ENCODE measurements at places on chromosomes 3 and 15. TPM values are rescaled to one million over a fixed set of nuclear protein-coding genes. Genes with fewer than 3 reads are reported as not detected.

DNA sequence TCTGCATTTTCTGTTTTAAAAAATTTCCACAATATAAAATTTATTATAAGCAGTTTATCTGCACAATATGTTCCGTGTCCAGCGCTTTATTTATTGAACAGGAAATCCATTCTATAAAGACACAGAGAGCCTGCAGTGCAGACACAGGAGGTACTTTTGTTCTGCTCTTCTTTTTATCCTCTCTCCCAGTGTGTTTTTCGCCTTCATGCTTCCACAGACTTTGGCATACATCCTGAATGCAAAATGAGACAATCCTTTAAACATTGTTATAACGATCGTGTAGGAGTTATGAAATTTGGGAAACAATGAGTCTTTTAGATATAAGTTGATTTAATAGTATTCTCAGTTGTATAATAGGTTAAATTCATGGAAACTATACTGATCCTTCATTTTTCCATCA is 749.2 kb downstream of the NAALADL2 start:
- ATAC-seq, result no peak

DNA sequence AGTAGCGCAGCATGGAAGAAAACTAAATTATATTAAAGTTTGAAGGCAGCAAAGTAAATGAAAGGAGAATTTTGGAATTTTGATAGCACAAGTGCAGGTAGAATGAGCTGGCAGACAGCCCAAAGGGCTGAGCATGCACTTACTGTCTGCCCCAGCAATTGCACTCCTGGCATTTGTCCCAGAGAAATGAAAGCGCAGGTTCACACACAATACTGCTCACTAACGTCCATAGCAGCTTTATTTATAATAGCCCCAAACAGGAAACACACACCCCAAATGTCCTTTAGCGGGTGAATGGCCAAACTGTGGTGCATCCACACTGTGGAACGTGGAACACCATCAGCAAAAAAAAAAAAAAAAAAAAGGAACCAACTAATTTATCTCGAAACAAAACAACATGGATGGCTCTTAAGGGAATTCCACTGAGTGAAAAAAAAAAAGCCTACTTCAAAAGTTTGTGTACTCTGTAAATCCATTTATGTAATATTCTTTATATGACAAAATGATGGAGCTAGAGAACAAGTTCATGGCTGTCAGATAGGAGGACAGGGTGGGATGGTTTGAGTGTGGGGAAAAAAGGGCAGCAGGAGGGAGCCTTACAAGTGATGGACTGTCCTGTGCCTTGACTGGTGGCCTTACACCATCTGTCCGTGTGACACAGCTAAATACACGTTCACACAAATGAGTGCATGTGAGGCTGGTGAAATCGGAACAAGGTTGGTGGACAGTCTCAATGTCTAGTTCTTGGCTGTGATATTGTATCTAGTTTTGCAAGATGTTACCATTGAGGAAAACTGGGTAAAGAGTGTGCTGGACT is 6.0 kb upstream of the TM2D3 start:
- ATAC-seq, result no peak

DNA sequence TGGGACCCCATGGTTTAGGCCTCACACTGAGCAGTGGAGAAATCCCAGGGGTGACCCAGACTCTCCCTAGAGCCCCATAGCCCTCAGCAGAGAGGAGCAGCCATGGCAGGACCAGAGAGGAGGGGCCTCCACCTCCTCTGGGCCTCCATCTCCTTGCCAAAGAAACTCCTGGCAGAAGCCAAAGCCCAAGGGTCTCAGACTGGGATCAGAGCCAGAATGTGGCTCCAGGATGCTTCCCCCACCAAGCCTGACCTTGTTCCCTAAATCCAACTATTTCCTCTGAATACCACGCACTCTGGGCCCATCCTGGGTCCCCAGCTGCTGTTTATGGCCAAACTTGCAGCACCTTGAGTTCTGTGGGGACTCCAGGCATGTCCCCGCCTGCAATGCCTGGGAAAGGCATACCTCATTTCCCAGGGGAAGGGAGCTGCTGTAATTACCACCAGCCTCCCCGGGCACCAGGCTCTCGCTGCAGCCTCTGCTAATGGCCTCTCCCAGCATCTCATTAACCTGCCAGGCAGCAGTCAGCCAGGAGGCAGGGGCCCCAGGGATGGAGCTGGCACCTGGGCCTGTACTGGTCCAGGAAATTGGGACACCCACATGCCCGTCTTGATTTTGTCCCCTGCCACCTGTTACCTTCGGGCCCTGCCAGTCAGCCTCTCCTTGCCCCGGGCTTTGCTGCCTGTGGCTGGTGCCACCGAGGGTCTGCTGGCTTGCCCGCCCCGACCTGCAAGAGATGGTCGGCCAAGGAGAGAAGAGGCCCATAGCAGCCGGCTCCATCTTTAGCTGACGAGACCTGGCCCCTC is 4.6 kb downstream of the CCDC9B start:
- no peak for ATAC-seq

The C3orf85 gene
- total RNA-seq, result not detected

The IL12A gene
- not detected for total RNA-seq

All from activated T-helper 17 cell treated with anti-CD3 and anti-CD28 coated beads, Interleukin-2, amount 50 U/mL, for 72 hours (primary cell).